ENCODE measurements at places on chromosomes 4 and X. TPM values are rescaled to one million over a fixed set of nuclear protein-coding genes. Genes with fewer than 3 reads are reported as not detected.

DNA sequence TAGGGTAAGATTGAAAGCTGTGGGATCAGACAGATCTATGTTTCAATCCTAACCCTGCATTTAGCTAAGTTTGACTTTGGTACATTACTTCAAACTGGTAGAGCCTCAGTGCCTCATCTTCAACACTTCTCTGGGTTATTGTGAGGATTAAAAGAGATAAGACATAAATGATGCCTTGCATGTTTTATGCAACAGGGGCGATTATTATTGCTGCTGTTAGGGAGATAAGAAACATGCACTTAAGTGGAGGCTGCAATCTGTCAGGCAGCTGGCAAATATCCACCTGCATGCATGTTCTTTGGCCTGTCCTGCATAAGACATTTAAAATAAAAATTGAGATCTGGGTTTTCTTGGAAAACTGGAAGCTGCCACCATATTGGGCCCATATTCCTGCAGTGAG is 24.6 kb downstream of the UNC5C start:
- DNase-seq: no peak

Gene GLOD5
- total RNA-seq: not detected

GRCh38 chrX:11393949-11394654 is 100.9 kb downstream of the AMELX start:
- DNase-seq: no peak

GRCh38 chr4:185213877-185214276 is 4.5 kb downstream of the SNX25 start:
- no peak for DNase-seq

Gene MAGEA12
- total RNA-seq: not detected

DNA sequence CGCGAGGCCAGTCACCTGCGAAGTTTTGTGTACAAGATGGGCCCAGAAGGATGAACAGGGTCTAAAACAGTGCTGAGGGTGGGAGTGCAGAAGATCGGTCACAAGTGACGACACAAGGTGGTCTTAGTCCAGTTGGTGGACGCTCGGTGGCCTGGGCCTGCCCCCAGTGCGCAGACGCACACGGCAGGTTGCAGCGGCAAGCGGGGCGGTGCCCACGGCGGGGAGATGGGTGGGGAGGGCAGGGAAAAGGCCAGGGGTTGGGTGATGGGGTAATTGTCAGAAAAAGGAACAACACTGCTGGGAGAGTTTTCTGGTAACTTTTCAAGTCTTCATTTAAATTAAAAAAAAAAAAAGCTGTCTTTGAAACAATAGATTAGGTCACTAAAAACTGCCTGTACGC is 1.0 kb upstream of the PRDX4 start:
- DNase-seq: no peak

DNA sequence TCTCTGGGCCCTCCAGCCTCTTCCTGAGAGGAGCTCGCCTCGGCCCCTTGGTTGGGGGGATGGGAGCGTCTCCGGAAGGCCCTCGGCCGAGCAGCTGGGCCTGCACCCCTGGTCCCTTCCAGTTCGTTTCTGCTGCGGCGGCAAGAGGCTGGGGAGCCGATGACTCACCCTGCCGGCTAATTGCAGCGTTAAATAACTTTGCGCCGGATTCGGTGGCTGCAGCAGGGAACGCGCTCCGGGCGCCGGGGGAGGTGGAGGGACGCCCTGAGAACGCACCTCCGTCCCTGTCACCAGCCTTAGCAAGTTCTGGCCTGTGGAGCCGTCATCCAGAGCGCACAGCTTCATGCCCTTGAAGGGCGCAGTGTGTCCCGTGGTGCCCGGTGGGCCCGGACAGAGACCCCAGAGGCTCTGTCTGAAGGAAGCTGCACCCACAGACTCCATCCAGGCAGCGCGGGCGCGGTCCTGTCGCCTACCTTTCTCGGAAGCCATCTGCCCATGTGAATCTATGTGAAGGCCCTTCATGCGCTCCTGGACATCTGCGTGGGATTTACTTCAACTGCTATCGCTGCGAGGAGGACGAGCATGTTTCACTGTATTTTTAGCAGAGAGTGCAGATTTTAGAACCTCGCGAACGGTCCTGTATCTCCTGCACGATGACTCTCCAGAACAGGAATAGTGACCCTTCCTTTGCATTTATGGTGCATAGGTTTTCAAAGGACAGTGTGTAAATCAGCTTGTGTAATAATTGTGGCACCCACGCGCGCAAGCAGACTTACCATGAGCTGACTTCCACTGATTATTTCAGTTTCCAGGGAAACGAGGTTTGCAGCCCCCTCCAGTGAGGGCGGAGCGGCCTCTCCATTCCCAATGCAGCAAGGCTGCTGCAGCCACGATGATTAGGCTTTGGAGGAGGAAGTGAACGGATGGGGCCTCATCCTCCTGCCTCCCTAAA is 1.7 kb upstream of the TMEM271 start:
- no peak for DNase-seq

DNA sequence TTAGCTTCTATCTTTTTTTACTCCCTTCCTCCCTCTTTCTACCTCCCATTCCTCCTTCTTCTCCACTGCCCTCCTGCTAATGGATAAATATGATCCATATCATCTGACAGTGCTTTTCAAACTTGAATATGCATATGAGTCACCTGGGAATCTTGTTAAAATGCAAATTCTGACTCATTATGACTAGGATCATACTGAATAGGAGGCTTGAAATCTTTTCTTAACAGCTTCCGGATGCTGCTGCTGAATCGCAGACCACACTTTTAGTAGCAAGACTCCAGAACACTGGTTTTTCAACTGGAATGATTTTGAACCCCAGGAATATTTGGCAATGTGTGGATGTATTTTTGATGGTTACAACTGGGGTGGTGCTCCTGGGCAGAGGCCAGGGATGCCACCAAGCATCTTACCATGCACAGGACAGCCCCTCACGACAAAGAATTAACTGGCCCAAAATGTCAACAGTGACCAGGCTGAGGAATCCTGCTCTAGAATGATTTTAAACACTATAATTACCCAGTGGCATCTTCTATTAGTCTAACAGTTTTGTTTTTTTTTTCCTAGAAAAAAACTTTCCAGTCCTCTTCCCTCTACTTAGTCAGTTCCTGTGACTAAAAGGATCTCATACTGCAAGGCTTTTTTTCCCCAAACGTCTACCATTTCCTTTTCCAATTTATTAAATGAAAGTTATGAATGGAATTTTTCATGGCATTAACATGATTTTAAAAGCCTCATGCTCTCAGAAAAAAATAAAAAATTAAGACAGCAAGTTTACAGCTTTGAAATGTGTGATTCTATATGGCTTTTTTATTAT is 10.6 kb upstream of the PYURF start:
- no peak for DNase-seq
